ENCODE measurements at places on chromosomes 3 and 15.

- no peak for DNase-seq
Observed at GRCh38 chr3:150096700-150097587, 126.2 kb upstream of the PFN2 start.

- no peak for DNase-seq
Observed at GRCh38 chr3:56795097-56795828, 6.5 kb downstream of the ARHGEF3 start.

DNA sequence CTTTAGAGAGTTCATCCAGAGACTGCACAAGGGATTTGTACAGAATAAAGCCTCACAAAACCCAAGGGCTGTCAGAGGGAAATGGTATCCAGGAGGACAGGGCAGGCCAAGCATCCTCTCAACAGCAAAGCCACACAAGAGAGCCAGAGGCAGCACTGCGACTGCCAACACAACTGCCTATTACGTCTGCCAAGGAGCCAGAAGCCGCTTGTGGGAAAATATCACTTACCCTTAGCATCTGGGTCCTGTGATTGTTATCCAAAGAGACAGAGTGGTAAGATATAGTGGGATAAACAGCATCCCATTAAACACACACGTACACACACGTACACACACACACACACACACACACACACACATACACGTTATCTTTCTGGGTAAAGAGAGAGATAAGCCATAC lies 618.3 kb upstream of the AGTR1 start:
- no peak for DNase-seq

GRCh38 chr3:144380849-144381248 lies 409.2 kb downstream of the DIPK2A start:
- DNase-seq = no peak

GRCh38 chr3:44648564-44649229 lies at the start of gene ZNF35:
Gene ZNF35, plus strand, starts transcription at chr3:44648732. Its CDS starts 2,336 bp downstream, at chr3:44651068.
- DNase-seq = peak; percentile 4

GRCh38 chr15:73436613-73437012 lies 6.4 kb upstream of the REC114 start:
- no peak for DNase-seq

- no peak for DNase-seq
Observed at GRCh38 chr3:39457361-39457760, 10.1 kb upstream of the MOBP start.

DNA sequence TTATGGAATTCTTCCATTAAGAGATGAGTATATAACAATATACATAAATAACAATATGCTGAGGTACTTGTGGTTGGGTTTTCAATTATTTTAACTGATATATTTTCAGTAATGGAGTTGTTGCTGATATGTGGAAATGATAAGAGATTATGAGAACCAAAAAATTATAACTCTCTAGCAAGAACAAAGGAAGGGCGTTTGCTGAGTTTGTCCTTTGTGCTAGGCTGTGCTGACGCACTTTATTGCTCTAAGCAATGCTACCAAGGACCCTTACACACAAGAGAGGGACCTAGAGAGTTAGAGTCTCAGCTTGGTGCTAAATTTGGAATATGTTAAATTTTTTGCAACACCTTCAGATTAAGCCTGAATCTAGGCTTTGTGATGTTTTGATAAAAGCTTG lies 24.1 kb downstream of the CFAP91 start:
- DNase-seq = no peak

- DNase-seq = no peak
Observed at GRCh38 chr3:23608650-23609049, 197.1 kb upstream of the UBE2E1 start.

DNA sequence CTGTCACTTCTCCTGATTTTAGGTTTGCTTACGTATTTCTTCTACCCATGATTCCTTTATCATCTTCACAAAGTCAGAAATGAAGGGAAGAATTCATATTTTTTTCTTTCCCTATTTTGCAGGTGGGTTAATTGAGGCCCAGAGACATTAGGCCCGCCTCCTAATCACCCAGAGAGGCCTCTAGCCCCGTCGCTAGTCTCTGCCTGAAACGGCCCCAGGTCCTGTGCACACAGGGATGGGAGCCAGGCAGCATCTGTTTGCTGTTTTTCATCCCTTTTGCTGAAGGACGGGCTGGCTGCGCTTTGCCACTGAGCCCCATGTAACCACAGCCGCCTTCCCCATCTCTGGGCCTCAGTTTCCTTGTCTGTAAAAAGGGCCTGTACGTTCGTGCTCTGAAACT lies 135.9 kb downstream of the FBLN2 start:
- no peak for DNase-seq

DNA sequence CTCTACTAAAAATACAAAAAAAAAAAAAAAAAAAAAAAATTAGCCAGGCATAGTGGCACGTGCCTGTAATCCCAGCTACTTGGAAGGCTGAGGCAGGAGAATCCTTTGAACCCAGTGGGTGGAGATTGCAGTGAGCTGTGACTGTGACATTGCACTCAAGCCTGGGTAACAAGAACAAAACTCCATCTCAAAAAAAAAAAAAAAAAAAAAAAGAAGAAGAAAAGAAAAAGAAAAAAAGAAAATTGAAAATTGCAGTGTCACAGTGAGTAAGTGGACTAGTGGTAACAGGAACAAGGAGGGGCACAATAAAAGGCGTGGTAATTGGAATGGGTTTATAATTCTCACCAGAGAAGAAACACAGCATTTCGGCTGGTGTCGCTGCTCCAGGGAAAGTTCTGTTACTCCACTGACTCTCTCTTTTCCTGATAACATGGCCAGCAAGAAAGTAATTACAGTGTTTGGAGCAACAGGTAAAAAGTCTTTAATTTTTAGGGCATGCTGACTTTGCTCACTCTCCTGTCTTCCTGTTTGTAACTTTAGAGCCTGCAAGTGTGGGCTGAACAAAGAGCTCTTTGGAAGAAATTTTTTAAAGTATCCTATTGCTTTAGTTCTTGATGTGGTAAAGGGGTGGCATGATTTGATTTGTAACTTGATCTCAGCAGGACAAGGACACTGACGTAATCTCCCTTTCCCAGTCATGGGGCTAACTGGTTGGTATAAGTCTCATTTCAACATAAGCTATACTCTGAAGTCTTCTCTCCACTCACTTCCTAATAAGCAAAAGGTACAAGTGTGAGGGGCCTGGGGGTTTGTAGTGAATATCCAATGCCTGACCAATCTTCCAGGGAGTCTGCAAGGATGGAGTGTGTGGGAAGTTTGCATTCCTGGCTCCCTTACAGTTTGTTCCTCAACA lies 22.1 kb upstream of the TRA2B start:
- DNase-seq = no peak

DNA sequence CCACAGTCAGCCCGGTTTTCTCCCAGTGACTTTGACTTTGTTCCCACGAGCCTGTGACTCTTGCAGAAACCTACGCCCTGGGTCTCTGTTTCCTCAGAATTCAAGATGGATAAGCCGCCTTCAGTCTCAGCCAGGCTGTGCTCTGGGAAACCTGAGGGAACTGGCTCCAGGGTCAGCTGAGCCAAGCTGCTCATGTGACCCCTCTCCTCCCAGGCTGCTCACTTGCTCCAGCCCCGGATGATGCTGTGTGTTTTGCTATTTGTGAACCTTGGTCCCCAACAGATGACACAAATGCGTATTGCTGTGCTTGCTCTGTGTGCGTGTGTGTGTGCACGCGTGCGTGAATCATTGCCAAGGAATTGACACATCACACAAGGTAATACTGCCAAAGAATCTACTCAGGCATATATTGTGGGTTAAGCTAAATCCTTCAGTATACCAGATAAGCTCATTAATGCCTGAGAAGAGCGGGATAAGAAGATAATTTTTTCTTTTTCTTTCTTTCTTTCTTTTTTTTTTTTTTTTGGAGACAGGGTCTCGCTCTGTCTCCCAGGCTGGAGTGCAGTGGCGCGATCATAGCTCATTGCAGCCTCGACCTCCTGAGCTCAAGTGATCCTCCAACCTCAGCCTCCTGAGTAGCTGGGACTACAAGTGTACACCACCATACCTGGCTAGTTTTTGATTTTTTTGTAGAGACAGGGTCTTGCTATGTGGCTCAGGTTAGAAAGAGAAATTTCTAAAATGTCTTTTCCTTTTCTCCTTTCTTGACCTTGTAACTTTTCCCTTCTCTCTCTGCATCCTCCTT lies 29.2 kb upstream of the UMPS start:
- DNase-seq = no peak

GRCh38 chr15:70563561-70564095 lies 199.7 kb downstream of the UACA start:
- no peak for DNase-seq

DNA sequence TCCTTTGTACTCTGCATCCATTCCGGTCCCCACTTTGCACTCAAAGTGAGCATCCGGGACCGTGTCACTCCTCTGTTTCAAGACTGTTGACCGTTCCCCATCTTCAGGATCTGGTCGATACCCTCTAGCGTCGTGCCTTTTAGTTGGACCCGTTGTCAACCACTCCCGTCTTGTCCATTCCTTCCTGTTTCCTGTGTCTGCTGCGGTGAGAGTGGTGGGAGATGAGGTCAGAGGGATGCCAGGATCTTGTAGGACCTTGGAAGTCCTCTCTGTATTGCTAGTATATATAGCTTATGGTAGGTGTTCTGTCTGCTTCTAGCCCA lies 624 bp downstream of the BRK1 start:
- DNase-seq = no peak

DNA sequence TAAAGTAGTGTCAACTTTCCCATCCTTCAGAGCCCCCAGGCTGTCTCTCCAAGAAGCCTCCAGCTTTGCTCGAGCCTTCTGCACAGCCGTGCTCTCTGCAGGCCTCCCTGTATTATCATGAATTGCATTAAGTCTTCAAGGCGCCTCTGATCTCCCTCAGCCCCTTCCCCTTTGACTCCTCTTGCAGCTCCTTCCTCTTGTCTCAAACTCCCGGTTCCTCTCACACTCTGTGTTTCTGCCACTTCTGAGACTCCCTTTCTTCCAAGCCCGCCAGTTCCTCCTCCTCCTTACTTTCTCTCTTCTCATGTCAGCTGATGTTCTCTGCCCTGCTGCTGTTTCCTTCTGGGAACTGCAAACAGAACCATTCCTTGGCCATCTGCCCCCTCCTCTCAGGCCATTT lies 418.8 kb downstream of the EPHB1 start:
- DNase-seq = no peak

- DNase-seq = no peak
Observed at GRCh38 chr3:197501496-197501878, 54.3 kb downstream of the BDH1 start.

DNA sequence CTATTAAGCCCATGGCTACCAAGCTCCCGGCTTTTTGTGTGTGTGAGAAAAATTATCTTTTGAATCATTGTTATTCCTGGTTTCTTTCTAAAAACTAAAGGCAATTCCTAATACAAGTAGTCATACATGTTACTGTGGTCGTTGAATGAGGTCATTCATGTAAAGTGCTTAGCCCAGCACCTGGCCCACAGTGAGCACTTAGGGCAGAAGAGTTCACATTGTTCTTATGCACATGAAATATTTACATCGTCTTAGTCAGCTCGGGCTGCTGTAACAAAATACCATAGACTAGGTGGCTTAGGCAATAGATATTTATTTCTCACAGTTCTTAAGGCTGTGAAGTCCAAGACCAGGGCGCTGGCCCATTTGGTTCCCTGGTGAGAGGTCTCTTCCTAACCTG lies 216.1 kb downstream of the SHQ1 start:
- DNase-seq = no peak

DNA sequence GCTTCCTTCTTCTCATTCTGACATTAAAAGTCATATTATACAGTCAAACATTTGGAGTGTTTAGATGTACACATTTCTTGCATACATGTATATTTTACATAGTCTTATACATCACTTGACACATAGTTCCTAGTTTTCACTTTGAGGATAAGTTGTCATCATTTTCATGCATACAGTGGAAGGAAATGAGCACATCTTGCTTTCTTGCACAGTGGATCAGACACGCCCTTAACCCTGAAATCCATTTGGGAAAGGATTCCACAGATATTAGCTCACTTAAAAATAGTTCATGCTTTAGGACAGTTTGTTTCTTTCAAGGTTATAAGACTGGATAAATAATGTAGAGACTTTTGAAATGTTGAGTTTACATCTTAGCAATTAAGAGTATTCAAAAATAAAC lies 148.6 kb upstream of the MME start:
- DNase-seq = no peak

GRCh38 chr3:152443212-152444023 lies 174.7 kb downstream of the MBNL1 start:
- DNase-seq = no peak

DNA sequence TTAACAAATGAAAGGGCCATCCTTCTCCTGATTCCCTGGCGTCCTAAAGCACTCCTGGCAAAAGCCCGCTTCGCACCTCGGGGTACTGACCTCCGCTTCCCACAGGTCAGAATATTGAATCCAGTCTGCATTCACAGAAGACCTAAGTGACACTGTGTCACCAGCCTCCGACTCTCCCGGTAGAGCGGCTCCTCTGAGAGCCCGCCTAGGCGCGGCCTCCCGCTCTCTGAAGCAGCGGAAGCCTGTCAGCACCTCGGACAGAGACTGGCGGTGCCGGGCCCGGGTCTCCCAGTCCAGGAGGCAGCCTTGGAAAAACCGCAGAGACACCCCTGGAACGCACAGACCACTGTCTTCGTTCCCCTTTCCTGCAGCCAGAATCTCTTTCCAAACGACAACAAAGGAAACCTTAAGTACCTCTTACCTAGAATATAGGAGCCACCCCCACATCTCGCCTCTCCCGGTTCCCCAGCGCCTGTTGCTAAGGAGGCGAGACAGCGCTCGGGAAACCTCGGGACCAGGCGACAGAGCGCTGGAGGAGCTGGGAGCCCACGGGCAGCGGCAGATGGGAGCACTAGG lies 1.2 kb downstream of the GABRB3 start:
- DNase-seq = no peak

GRCh38 chr3:180523040-180523439 lies 78.9 kb upstream of the TTC14 start:
- no peak for DNase-seq

- no peak for DNase-seq
Observed at GRCh38 chr3:186920301-186920700, 10.0 kb upstream of the ST6GAL1 start.

DNA sequence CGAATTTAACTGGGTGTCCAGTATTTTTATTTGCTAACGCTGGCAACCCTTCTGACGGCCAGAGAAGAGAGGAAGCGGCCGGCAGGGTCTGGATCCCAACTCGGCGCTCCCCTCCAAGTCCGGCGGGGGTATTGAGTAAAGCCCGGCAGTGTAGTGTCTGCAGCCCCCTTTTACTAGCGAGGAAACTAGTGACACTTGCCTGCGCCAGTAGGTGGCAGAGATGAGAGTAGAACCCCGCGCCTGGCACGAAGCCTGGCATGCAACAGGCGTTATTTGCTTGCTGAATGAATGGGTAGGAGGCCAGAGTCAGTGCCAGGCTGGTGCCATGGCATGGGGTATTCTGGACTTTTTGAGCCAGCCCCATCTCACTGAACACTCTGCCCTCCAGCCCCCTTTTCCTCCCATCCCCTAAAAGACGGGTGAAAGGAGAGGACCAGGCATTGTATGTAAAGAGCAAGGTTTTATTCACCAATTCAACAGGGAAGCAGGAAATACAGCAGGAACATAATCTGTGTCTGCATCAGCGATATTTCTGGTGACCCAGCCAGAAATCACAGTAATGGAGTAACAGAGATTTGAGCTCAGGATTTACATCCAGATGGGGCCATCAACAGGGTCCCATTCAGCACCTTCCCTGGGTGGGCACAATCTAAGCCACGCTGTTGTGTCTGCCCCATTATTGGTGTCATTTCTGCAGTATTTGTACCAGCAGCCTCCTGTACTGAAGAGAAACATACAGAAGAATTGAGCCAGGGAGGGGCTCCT lies 788 bp upstream of the WDR73 start:
- DNase-seq = peak; percentile 67

GRCh38 chr15:69868756-69869155 lies 229.0 kb downstream of the TLE3 start:
- DNase-seq = no peak

Data from activated T-helper 1 cell treated with Interleukin-2 at 50 U/mL for 16 hours (primary cell).